NCI-H146 (cell line): ENCODE measurements at places on chromosomes 2 and 18.

GRCh38 chr2:64345998-64346397 is 108.0 kb upstream of the LGALSL start:
- DNase-seq: no peak

- DNase-seq: no peak
These were observed 5.3 kb upstream of the CTIF start for GRCh38 chr18:48533340-48534070.

DNA sequence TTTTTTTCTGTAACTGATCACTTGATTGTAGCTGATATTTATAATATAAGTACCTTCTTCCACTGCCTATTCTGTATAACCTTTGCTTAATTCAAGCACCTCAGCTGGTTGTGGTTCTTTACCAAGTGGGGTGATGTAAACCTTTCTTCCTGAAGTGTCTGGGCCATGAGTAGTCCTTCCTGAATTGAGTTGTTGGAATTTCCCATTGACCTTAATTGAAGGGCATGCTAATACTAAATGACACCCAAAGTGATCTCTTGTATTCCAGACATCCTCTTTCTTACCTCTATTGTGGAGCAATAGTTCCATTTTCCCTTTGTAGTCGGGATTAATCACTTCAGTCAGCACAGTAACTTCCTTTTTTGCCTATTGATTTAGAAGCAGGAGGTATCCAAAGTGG is 1496.8 kb upstream of the CELF4 start:
- no peak for DNase-seq

GRCh38 chr2:63654959-63655358 is 66.2 kb downstream of the MDH1 start:
- DNase-seq: no peak

DNA sequence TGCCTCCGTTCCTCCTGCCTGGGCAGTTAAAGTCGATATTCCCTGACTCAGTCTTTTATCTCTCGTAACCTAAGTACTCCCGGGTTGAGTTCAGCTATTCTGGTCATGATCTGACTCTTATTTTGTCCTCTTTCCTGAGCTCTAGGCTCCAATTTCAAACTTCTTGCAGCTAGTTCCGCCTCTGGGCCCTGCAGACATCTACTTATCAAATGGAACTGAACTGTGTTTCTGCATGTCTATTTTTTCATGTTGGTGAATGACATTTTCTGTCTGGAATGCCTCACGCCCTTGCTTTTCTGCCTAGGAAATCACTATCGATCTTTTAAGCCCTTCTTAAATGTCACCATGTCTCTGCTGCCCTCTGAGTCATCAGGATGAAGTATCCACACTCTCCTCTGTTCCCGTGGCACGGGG is 101.5 kb downstream of the VAPA start:
- no peak for DNase-seq

GRCh38 chr2:111932841-111933291 is 34.5 kb downstream of the MERTK start:
- no peak for DNase-seq

DNA sequence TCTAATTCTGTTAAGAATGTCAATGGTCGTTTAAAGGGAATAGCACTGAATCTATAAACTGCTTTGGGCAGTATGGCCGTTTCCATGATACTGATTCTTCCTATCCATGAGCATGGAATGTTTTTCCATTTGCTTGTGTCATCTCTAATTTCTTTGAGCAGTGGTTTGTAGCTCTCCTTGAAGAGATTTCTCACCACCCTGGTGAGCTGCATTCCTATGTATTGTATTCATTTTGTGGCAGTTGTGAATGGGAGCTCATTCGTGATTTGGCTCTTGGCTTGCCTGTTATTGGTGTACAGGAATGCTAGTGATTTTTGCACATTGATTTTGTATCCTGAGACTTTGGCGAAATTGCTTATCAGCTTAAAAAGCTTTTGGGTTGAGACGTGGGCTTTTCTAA is 38.3 kb upstream of the WDR75 start:
- DNase-seq: no peak

GRCh38 chr2:129769185-129769991 is 210.1 kb upstream of the RAB6C start:
- no peak for DNase-seq
